BJ (cell line): ENCODE measurements at places on chromosomes 1 and 21.
A peak's percentile ranks its signal among the peaks of the same experiment; 100 is the strongest.

- DNase-seq = no peak
These were observed 113.5 kb downstream of the PRDM2 start for GRCh38 chr1:13813398-13814012.

DNA sequence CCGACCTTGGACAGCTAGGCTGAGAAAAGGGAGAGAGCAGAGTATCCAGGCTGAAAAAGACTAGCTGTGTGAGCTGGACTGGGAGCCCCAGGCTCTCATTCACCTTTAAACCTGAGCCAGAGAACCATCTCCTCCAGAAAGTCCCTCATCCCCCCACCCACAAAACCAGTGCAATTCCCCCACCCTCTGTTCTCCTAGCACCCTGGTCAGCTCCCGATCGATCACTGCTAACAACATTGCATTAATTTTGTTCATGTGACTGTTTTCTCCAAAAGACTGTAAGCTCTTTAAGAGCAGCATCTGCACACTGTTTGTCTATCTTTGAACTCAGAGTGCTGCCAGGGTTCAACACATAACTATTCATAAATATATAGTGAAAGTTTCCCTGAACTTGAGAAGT is 67.1 kb upstream of the NFASC start:
- DNase-seq = no peak

- DNase-seq = no peak
These were observed 80.6 kb downstream of the SLC25A24 start for GRCh38 chr1:108119500-108119899.

DNA sequence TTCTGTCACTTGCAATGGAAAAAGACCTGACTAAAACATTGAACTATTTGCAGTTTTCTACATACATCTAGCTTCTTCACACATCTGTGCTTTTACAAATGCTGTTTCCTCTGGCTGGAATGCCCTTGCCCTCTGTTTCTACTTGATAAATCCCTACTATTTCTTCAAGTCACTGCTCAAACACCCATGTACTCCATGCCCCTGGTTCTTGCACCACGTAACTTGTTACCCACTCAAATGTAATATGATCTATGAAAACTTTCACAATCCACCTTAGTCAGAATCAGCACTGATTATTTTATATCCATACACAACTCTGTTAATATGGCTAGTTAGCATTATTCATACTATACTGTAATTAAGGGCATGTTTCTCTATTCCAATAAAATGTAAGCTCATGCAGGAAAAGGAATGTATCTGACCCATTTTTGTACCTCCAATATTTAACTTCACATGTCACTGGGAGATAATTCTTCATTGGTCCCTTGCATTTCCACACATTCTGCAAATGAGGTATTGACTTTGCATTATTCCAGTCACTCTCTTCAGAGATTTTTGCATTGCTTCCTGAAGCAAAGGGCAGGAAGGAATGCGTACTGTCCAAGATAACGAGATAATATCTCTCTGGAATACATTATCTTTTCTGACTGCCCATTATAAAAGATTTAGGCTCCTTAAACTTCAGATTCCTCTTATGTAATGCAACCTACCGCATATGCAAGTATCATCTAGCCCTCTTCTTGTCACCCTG is 158.3 kb downstream of the COL24A1 start:
- DNase-seq = no peak

DNA sequence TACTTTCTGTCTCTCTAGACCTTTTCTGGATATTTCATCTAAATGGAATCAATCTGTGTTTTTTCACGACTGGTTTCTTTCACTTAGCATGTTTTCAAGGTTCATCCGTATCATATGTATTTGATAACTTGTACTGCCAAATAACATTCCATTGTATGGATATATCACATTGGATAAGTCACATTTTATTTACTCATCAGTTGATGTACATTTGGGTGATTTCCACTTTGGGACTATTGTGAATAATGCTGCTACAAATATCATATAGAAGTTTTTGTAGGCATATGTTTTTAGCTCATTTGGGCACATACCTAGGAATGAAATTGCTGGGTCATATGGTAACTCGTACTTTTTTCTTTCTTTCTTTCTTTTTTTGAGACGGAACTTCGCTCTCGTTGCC is 6.7 kb downstream of the HMGN2 start:
- no peak for DNase-seq

GRCh38 chr1:243513726-243514491 is 258.1 kb downstream of the SDCCAG8 start:
- DNase-seq = peak; percentile 15

DNA sequence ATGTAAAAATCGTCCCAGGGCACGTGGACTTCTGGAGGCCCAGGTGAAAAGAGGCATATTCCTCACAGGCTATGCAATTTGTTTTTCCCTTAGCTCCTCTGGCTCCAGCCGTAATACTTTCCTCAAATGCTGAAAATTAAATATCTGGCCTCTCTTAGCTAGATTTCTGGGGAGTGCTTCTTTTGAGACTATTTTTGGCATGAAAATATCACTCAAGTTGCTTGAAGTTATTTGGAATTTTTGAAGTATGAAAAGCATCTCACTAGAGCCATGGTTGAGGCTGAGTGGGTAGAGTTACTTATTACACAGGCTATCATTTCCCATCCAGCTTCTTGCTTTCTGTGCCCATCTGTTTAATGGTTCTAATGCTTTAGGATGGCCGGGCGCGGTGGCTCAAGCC is 59.7 kb downstream of the MYOM3 start:
- DNase-seq = no peak

- DNase-seq = no peak
These were observed 5.6 kb downstream of the CAMK2N1 start for GRCh38 chr1:20480243-20480944.

DNA sequence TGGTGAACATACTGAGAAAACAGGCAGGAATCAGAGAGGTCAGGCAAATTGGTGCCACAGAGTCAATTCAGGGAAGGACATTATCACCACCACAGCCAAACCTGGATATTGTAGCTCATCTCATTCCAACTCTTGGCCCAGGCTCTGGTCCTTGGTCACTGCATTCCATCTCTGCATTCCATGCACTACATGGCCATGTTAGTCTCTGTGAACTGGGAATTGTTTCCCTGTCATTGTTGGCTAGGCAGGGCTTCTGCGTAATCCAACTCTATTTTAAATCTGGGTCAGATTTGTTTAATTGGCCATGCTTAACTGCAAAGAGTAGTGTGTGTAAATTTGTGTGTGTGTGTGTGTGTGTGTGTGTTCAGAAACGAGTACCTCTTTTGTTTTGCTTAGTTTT is 837.6 kb upstream of the ADAMTS5 start:
- no peak for DNase-seq

DNA sequence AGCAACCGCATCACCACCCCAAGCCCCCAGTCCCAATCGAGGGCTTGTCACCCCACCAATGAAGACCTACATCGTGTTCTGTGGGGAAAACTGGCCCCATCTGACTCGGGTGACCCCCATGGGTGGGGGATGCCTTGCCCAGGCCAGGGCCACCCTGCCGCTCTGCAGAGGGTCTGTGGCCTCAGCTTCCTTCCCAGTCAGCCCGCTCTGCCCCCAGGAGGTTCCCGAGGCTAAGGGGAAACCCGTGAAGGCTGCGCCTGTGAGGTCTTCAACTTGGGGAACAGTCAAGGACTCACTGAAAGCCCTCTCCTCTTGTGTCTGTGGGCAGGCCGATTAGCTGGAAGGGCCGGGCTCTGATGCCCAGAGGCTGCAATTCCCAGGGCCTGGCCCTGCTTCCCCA is 2.0 kb downstream of the SRARP start:
- DNase-seq = no peak

GRCh38 chr1:185864331-185864730 is 130.1 kb downstream of the HMCN1 start:
- no peak for DNase-seq

- DNase-seq = no peak
These were observed 8.1 kb upstream of the RNF187 start for GRCh38 chr1:228478912-228479711.

- no peak for DNase-seq
These were observed 20.6 kb upstream of the MAGI3 start for GRCh38 chr1:113369699-113370098.

DNA sequence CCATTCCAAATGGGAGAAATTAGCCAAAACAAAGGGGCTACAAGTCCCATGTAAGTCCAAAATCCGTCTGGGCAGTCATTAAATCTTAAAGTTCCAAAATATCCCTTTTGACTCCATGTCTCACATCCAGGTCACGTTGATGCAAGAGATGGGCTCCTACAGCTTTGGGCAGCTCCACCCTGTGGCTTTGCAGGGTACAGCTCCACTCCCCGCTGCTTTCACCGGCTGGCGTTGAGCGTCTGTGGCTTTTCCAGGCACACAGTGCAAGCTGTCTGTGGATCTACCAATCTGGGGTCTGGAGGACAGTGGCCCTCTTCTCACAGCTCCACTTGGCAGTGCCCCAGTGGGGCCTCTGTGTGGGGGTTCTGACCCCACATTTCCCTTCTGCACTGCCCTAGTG is 130.2 kb downstream of the TPR start:
- no peak for DNase-seq

DNA sequence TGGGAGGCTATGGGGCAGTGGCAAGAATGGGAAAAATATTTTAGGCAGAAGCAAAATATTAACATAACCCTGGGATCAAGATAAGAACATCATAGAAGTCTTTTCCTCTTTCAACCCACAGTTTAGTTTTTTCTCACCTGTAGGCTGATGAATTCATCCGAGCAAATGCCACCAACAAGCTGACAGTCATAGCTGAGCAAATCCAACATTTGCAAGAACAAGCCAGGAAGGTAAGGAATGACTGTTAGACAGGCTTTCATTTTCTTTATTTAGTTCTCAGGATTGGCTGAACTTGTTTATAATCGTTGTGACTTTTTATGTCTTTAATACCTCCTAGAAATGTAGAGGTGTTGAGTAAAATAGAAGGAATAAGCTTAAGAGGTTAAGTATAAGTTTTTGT is 6.4 kb downstream of the C1orf50 start:
- DNase-seq = no peak

- no peak for DNase-seq
These were observed 15.6 kb upstream of the MYOCOS start for GRCh38 chr1:171606402-171606941.

DNA sequence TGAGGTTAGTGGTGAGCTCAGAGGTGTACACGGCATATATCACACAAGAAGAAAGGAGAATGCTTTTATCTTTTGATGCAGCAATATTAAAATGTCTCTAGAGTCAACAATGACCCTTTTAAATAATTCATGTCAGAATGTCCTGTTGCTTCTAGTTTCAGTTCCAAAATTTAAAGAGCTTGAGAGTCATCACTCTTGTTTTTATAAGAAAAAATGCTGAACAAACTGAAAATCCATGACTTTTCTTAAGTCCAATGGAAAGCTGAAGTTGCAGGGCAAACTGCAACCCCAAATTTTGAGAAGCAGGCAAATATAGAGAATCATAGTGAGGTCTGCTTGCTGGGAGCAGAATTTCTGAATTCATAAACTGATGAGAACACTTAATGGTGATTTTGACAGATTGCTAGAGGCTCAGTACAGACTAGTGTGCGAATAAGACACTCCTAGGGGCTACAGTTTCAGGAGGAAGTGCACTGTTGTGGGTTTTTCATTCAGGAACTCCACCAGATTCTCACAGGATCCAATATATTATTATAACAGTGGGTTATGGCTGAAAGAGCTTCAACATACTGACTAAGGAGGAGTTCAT is 135.1 kb downstream of the CLIC6 start:
- no peak for DNase-seq

DNA sequence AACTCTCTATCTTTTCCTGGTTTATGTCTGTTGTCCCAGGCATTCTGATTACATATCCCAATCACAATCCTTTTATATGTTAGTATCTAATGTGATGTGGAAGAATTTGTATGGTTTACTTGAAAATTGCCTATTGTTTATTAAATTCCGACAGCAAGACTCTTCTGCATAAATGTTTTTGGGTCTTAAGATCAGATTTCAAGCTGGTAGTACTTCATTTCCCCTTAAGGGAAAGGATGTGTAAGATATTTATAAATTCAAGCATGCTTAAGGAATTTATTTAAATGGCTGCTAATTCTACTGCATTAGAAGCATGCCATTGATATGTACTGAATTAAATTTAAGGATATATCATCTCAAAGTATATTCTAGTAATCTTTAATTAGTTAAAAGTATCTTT is 20.4 kb upstream of the GPR88 start:
- DNase-seq = no peak

- DNase-seq = no peak
These were observed 122.0 kb downstream of the GLIS1 start for GRCh38 chr1:53616927-53617326.

DNA sequence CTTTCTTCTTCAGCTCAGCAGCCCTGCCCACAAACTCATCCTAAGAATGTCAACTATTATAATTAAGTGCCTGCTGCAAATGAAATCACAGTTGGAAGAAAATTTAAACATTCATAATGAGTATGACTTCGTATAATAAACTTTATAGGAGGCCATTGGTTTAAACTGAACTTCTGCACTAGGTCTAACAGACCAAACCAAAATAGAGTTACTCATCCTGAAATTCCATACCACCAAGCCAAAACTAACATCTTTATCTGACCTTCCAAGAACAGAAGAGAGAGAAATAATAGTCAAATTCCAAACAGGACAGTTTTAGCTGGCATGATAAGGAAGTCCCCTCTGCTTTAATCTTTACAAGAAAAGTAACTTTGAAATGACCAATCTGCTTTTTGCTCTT is 472.4 kb upstream of the PRMT6 start:
- no peak for DNase-seq

- no peak for DNase-seq
These were observed 7.5 kb upstream of the TTC22 start for GRCh38 chr1:54808443-54809207.

DNA sequence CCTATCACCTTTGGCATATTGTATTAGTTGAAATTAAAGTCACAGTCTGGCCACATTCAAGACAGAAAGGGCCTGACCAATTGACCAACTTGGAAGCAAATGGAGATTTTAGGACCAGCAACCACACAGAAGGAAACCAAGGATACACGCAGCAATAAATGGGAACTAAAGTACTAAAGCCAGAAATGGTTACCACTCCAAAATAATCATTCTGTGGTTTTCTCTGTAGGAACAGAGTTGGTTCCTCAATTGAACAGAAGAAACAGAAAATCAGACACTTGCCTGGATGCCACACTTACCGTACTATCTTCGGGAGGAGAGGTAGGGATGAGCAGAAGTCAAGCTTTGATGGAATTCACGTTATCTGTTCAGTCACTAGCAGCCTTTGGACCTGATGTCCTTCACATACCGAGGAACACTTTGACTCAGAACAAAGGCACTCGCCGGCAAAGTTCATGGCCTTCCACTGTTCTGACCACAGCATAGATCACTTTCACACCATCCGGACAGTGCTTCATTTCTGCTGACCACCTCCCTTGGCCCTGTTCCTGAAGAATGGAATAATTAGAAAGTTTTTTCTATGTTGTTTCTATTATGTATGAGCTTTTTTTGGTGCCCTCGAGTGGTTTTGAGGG is 96.9 kb downstream of the LPAR3 start:
- DNase-seq = no peak

- DNase-seq = no peak
These were observed 199.9 kb upstream of the FMN2 start for GRCh38 chr1:239891621-239892358.

GRCh38 chr21:36349315-36349714 is 29.3 kb downstream of the MORC3 start:
- DNase-seq = no peak
